ENCODE measurements at places on chromosomes 3 and 15.

GRCh38 chr15:29616512-29616911, 205.8 kb downstream of the TJP1 start:
- DNase-seq: no peak

GRCh38 chr3:141395005-141395589, 26.8 kb downstream of the ZBTB38 start:
- DNase-seq: no peak

- DNase-seq: peak; percentile 79
Measured at GRCh38 chr3:48194446-48195071, 6.3 kb upstream of the CDC25A start.

DNA sequence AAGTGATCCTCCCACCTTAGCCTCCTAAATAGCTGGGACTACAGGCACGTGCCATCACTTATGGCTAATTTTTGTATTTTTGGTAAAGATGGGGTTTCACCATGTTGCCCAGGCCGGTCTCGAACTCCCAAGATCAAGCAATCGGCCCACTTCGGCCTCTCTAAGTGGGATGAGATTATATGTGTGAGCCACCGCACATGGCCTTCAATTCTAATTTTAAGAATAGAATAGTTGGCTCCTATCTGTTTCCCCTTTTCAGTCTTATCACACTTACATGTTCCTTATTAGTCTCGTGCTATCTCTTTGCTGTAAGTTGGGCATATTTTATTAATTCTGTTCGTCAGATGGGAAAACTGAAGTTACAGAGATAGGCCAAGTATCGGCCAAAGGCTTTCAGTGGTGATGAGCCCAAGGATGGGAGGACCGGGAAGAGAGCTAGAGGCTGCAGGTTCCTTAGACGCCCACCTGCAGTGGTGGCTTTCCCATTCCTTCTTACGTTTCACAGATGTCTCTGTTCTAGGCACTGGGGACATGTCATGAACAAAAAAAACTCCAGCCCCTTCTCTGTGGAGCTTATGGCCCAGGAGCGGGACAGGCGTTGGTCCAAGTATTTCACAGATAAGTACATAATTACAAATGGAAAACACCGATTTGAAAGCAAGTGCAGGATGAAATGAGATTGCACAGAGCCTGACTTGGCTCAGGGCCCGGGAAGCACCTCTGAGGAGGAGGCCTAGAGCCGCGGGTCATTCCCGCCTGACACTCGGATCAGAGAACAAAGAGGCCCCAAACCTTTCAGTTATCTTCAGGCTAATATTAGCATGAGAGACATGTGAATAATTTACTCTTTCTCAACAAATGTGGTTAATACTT, 91.1 kb upstream of the KLF13 start:
- DNase-seq: peak; percentile 55

DNA sequence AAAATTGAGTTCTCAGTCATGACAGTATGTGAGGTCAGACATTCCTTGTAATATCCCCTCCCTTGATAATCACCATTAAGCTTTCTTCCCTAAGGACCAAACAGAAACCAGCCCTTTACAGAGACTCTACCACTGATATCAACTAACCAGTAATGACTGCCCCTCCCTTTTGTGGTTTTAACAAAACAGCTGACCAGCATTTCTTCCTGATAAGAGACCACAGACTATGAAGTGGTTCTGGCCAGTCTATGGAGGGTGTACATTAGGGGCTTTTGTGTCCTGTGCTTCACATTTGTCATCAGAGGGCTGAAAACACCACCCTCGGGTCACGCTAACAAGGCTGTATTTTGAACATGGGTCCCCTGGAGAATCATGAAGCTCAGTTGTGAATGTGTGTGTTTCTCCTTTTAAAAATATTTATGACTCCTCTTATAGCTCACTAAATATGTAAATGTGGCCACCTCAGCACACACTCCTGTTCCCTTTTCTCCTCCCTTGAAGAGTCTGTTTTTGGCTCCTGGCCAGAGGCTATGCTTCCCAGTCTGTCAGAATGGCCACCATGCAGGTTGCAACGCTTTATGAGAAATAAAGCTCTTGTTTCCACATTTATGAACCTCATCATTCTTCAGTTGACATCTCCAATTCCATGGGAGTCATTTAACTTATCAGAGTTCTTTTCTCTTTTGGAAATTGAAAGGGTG, 239.3 kb downstream of the CPNE4 start:
- DNase-seq: peak; percentile 74

DNA sequence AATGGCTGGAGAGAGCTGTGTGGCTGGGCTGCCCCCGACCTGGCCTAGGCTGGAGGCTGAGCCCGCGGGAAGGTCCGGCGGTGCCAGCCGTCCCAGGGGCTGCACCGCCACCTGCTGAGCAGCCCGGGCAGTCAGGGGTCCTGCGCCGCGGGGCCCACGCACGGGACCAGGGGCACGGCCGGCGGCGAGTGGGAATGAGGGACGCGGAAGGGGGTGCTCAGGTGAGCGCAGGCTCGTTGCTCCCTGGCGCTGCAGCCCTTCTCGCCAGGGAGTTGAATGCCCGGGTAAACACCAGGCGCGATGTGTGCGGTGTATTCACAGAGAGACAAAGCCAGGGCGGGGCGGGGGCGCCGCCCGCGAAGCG, 666 bp upstream of the SEMA3F start:
- DNase-seq: no peak

GRCh38 chr3:43580181-43580580, 41.6 kb downstream of the ANO10 start:
- no peak for DNase-seq

DNA sequence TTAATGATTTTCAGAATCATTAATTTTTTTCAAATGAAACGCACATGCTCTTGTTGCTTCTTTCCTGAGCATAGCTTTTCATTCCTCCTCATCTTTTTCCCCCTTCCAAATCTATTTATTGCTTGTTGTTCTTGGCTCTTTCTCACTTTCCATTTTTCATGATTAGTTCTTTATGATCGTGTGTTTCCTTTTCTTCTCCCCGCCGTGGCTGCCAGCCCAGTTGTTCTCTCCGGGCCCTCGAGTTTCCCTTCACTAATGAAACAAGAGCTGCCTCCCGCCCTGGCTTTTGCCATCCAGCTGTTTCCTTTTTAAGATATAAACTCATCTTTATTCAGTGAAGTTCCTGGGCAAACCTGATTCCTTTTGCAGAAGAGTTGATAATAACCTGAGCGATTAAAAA, 170.2 kb upstream of the NR2F2 start:
- peak; percentile 11 for DNase-seq
